Activated CD8-positive, alpha-beta memory T cell treated with anti-CD3 and anti-CD28 coated beads for 1 hour (primary cell): ENCODE measurements at places on chromosomes 13 and 19.

GRCh38 chr19:21321996-21322395 lies 7.2 kb downstream of the ZNF708 start:
- no peak for DNase-seq

GRCh38 chr19:9941231-9941630 lies 4.9 kb upstream of the OLFM2 start:
- DNase-seq = no peak

DNA sequence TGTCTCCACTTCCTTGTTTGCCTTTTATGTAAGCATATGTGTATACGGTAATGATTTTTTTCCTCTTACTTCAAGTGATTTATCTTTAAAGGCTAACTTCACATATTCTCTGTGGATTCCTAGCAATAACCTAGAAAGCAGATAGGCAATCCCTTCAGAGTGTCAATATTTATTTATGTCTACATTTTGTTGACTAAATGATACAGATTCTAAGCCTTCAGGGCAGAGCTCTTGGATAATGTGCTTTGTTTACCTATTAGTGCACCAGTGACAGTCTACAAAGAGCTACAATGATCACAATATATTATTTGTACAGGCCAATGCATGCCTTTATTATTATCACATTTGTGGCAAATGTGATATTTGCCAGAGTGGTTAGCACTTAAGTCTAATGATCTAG lies 406.2 kb downstream of the EFNB2 start:
- DNase-seq = no peak

DNA sequence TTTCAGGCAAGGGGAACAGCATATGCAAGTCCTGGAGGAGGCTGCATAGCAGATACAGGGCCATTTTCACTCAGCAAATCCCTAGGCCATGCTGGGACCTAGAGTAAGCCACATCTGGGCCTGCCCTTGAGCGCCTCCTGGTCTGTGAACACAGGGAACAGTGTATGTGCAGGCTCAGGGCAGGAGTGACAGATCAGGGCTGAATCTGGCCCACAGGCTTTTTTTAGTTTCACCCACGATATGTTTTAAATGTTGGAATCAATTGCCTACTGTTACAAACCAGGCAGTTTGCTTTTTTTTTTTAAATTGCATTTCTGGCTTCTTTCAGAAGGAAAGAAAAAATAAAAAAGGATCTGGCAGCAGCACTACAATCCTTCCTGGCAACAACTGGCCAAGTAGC lies 1.5 kb upstream of the TMEM145 start:
- DNase-seq = no peak

- peak; percentile 72 for DNase-seq
Measured at GRCh38 chr19:18304458-18305310, 18.2 kb downstream of the LSM4 start.

DNA sequence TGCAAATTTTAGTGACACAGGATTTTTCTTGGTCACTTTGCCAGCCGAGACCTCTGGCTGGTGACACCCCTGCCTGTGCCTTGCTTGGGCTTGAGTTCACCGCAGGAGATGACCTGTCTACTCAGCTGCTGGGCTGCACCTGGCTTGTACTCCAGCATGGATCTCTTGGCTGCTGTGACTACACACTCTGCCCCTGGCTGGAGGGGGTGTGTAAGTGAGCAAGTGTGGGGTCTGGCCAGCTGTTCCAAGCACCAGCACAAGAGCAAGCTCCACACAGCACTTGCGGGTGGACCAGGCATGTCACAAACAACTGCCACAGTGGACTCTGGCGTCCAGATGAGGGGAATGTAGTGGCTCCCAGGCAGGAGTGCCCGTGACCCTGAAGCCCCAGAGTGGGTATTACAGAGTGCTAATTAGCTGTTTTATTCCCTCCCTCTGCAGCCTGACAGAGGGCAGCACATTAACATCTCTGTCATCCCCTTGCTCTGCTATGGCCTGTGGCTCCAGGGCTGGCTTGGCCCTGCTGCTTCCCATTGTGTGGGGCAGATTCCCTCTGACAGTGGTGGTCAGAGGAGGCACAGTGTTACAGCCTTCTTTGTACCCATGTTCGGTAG lies 1387.2 kb downstream of the OLFM4 start:
- no peak for DNase-seq

- DNase-seq = peak; percentile 73
Measured at GRCh38 chr19:50050406-50051227, 24.8 kb downstream of the ZNF473 start.

GRCh38 chr19:52115526-52116053 lies 20.0 kb upstream of the ZNF841 start:
- no peak for DNase-seq

- no peak for DNase-seq
Measured at GRCh38 chr19:5718037-5718578, 1.8 kb downstream of the LONP1 start.
